ENCODE measurements at places on chromosomes 7 and 10.

- DNase-seq, result no peak
Measured at GRCh38 chr10:7773845-7774801, 13.7 kb downstream of the KIN start.

GRCh38 chr10:83990126-83990525, 149.2 kb upstream of the GHITM start:
- DNase-seq, result no peak

GRCh38 chr7:81186691-81187090, 267.8 kb upstream of the SEMA3C start:
- DNase-seq, result no peak

DNA sequence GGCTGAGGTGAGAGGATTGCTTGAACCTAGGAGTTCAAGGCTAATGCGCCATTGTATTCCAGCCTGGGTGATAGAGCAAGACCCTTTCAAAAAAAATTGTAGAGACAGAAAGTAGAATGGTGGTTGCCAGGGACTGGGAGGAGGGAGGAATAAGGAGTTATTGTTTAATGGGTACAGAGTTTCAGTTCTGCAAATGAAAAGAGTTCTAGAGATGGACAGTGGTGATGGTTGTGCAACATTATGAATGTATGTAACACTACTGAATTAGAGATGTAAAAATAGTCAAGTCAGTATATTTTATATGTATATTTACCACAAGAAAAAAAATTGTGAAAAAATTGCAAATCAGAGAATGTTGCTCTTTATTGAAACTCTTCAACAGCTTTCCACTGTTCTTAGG, 266.5 kb upstream of the NPY start:
- no peak for DNase-seq

DNA sequence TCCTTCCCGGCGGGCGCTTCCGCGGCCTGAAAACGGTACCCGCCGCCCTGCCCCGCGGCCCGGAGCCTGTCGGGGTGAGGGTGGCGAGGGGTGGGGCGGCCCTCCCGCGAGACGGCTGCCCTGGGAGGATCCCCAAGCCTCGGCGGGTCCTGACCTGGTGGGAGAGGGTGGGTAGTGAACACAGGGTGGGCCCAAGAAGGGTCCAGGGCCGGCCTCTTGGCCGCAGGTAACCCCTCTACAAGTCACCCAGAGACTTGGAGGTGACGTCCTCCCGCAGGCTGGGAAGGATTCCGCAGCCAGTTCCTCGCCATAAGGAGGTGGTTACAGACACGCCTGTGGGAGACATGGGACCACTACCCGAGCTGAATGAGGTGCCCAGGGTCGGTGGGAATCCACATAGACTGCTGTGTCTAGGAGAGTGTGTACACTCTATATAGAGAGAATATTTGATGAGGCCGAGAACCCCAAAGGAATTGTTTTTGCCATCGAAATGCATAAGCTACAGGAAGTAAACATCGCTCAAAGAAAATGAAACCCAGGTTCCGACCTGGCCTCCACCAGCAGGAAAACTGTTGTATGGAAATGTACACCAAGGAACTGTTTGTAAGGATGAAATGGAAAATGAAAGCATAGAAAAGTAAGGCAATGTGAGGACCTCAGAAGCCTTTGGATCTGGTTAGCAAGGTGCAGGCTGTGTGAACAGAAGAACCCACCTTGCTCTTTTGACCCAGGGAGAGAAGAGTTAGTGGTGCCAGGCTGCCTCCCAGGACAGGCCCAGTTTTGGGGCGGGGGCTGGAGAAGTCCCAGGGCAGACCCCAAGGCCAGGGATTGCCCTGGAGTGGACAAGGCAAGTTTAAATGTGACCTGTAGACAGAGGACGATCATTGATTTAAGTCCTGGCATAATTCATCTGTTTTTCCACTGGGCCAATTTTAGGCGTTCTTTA, 659 bp downstream of the OPTN start:
- no peak for DNase-seq

DNA sequence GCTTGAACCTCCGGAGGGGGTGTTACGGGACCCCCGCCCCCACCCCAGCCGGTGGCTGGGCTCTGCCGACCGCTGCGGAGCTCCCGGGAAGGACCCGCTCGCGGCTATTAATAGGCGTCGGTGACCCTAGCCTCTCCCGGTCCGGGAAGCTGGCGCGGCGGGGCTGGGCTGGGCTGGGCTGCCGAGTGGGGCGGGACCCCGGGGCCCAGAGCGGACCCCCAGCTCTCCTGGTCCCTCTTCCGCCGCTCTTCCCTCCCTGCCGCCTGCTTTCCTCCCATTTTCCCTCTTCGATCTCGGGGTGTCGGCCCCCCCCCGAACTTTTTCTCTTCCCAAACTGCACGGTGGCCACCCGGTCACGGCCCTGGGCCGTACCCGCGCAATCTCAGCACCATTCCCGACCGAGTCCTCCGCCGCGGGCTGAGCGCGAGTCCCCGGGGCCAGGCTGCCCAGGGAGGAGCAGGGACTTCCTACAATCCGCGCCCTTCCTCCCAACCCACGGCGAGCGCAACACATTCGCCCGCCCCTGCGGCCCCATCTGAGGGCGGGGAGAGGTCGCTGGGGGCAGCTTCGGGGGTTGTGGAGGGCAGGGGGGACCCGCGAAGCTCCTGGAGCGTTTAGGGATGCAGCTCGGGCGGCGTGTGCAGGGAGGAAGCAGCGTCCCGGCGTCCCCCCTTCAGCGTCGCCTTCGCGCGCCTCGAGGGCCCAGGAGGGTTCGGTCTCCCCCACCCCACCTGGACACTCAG, 3.1 kb upstream of the ELFN1 start:
- no peak for DNase-seq

GRCh38 chr7:118801366-118801765, 576.9 kb downstream of the ANKRD7 start:
- DNase-seq, result no peak

DNA sequence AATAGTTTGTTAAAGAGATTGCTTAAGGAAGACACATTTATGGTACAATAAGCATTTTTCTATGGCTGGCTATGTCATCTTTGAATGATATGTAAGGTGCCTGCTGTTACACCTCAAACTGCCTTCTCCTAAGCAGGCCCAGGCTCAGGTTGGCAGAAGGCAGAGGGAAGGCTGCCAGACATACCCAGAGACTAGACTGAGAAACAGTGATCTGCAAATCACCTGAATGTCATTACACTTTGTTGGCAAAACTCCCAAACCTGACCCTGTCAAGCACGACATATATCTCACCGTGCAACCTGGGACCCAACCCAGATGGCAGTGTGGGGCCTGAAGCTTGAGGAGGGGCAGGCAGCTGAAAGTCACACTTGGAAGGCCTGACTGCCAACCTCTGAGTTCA, 136.6 kb upstream of the TARP start:
- no peak for DNase-seq

- no peak for DNase-seq
Measured at GRCh38 chr7:99038086-99038855, 105.6 kb downstream of the SMURF1 start.

DNA sequence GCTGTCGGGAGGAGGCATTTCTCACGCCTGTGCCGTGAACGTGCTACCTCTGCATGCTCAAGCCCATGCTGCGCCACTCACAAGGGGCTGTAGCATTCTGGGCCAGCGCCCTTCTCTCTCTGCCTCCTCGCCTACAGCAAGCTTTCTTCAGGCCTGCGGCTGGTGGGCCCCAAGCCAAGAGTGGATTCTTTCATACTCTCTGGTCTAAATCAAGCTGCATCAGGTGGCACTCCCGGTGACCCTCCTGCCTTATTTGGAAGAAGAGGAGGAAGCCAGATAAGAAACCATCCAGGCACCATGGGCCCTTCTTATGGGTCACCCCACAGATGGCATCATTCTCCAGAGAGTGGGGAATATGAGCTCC, 86.7 kb upstream of the DUSP5 start:
- DNase-seq, result no peak

- DNase-seq, result no peak
Measured at GRCh38 chr10:44382981-44383748, 1.7 kb downstream of the CXCL12 start.

DNA sequence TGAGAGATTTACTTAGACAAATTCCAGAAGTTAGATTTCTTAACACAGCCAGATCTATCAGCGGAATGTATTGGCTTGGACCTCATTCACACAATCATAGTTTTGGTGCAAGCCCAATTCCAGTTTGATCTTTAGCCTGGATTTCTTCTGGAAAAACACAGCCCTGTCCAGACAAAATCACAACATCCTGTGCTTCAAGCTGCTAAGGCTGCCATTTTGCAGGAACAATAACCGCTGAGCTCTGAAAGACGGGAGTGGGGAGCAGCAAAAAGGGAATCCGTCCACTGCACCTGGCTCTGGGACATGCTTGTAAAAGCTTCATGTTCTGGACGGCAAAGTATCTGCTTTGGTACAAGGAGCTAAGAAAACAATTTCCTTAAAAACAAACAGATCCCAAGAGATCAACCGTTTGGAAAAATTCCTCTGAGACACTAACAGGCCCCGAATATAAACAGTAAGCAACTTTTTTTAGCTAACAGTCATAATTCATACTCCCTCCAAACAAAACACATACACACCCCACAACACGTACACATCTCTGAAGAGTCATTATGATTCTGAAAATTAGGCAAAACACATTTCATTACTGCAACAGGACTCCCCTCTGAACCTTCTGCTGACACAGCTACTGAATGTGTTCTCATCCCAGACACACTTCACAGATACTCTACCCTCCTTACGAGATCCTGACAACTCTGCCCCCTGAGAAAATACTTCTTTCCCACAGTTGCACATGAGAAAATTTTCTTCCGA, 32.4 kb downstream of the ITIH5 start:
- no peak for DNase-seq
